Coronary artery (tissue), 2 donors: ENCODE measurements at places on chromosomes 6 and 20.

GRCh38 chr20:53813636-53814035 lies 220.0 kb upstream of the ZNF217 start:
- no peak for DNase-seq

DNA sequence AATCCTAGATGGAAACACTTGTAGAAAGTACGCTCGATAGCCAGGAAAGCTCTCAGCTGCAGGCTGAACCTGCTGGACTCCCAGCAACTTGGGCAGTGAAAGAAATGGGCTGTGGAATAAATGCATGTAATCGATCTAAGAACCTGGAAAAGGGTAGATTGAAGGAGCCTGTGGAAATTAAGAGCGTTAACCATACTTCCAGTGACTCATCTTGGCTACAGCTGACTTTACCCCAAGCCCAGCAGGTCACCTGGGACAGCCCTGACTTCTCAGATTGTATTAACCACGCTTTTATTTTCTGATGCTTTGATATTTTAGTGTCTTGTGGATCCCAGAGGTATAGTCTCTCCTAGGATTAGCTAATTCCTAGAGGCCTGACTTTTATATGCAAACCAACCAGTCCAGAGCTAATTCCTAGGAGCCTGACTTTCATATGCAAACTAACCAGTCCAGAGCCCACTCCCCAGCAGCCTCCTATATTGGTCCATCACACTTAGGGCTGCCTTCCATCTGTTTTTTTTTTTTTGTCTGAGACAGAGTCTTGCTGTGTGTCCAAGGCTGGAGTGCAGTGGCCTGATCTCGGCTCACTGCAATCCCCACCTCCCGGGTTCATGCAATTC lies 86.3 kb downstream of the GMPR start:
- DNase-seq, result no peak

GRCh38 chr20:48738399-48739304 lies 89.1 kb downstream of the PREX1 start:
- no peak for DNase-seq

DNA sequence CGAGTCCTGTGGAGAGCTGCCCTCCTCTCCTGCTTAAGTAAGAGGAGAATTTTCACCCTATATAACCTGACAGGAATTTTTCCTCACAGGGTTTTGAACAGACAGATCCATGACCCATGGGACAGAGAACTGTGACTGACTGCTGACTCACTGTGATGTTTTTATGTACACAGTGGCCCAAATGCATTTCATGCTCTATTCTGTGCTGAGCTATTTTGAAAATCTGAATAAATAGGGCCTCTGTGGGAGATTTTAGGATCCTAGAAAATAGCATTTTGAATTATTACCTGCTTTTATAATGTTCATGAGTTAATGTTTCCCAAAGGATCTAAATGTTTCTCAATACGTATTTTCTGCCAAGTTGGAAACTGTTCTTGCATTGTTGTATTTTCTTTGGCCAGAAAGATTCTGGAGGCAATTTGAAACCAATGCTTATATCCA lies 577.4 kb downstream of the HTR1B start:
- DNase-seq, result no peak

GRCh38 chr6:106037060-106037459 lies 49.1 kb upstream of the PRDM1 start:
- no peak for DNase-seq

DNA sequence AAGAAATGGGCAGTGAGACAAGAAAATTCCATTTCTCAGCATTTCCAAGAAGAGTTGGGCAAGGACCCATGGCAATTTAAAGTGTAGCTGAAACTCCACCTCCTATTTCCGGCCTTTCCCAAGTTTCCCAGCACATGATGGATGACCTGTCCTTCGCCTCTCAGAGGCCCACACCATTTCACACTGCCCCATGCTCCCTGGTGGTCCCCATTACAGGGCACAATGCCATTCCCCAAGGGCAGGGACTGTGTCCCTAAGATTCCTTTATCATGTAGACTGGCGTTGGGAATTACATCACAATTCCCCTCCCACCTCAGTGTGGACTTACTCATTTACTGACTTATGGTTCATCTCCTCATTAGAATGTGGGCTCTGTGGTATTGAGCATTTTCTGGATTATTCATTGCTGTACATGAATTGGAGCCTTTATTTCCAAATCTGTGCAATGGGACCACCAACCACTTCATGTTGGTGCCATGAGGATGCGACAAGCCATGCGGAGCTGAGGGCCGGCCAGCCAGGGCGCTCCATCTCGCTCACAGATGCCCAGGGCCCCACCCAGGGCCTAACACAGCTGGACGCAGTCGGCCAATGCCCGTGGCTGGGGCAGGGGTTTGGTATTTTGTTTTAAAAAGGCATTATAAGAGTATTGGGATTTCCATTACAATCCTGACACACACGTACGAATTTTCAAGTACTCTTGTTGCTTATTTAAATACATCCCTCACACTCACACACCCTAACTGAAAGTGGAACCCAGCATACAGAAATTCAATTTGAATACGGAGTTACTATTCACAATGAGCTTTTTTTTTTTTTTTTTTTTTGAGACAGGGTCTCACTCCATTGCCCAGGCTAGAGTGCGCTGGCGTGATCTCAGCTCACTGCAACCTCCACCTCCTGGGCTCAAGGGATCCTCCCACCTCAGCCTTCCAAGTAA lies 5.4 kb downstream of the ACSS1 start:
- peak; percentile 82 for DNase-seq

- no peak for DNase-seq
Observed at GRCh38 chr6:36025260-36025931, 955 bp upstream of the SLC26A8 start.

DNA sequence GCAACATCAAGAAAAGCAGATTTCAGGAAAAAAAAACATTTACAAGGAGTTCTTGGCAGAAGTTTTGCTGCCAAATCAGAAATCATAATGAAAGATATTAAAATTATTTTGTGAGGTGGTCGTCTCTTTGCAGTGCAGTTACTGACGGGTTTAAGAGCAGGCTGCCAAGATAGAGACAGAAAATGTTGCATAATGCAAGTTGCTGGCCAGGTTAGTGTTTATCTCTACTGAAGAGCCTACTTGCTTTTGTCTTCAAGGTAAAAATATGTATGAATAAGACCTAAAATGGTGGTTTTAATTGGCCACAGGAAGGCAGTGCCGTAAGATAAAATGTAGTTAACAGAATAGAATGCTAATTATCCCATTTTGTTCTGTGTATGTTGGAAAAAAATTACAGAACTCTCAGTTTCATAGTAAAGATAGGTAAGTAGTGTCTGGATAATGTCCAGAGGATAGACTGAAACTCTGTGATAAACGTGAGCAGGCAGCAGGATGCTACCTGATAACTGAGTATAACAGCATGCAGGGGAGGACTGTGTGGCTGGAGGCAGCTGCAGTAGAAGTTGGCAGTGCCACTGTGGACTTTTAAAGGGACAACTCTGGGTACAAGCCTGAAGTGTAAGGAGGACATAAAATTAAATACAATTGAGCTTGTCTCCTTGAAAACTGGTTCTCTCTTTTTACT lies 13.9 kb downstream of the FOXO3 start:
- no peak for DNase-seq

GRCh38 chr6:71290611-71291010 lies 2.0 kb downstream of the OGFRL1 start:
- no peak for DNase-seq

DNA sequence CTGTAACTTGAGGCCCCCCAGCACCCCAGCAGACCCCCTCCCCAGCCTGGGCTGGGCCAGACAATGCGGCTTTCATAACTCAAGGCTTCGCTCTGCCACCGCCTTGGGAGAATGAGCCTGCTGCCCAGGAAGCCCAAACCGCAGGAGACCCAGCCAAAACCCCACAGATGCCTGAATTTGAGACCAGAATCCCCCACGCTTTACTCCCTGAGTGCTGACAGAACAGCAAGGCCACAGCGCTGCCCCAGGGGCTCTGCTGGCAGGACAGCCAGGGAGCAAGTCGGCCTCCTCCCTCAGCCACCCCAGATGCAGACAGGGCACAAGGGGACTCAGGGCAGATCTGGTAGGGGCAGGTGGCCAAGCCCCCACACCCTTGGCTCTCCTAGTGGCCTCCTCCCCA lies 2.2 kb downstream of the MDFI start:
- no peak for DNase-seq

- DNase-seq, result no peak
Observed at GRCh38 chr20:5002077-5002413, 735 bp upstream of the SLC23A2 start.

DNA sequence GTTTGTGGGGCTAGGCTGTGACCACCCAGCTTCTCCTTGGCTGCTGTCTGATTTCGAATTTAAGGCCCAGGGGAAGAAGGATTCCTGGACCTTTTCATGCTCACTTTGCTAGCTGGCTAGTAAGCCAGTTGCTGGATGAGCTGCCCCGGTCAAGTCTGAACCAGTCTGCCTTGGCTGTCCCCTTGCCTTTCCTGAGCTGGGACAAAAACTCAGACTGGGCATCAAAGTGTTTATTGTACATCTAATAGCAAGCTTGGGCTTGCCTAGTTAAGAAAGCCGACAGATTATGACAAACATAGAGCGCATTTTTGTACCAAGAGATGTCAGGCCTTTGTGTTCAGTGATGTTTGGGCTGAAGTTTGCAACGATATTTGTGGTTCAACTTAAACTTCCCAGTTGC lies 750 bp upstream of the PAK5 start:
- DNase-seq, result no peak

GRCh38 chr6:53611342-53611741 lies 54.2 kb downstream of the KLHL31 start:
- DNase-seq, result no peak

- no peak for DNase-seq
Observed at GRCh38 chr6:169146521-169146920, 107.1 kb downstream of the THBS2 start.

GRCh38 chr6:44446626-44447300 lies 59.3 kb downstream of the CDC5L start:
- DNase-seq, result no peak

DNA sequence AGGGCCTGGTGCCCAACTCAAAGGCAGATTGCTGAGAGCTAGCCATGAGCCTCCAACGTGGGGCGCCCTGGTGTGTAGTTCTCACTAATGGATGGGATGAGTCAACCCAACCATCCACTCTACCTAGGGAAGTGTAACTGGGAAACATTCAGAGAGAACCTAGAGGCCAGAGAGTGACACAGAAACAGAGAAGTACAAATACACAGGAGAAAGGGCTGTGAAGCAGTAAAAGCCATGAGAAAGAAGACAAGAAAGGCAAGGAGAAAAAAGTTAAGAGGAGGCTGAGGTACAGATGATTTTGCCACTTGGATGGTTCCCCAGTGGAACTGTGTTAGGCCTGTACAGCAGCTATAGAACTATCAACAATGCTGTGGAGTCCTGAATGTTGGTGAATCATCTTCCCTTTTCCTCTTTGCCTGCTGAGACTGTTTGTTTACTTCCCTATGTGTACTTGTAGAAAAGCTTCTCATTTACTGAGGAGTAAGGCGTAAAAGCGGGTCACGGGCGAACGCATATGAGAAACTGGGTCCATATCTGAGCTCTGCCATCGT lies 39.0 kb downstream of the MAN1A1 start:
- DNase-seq, result no peak

DNA sequence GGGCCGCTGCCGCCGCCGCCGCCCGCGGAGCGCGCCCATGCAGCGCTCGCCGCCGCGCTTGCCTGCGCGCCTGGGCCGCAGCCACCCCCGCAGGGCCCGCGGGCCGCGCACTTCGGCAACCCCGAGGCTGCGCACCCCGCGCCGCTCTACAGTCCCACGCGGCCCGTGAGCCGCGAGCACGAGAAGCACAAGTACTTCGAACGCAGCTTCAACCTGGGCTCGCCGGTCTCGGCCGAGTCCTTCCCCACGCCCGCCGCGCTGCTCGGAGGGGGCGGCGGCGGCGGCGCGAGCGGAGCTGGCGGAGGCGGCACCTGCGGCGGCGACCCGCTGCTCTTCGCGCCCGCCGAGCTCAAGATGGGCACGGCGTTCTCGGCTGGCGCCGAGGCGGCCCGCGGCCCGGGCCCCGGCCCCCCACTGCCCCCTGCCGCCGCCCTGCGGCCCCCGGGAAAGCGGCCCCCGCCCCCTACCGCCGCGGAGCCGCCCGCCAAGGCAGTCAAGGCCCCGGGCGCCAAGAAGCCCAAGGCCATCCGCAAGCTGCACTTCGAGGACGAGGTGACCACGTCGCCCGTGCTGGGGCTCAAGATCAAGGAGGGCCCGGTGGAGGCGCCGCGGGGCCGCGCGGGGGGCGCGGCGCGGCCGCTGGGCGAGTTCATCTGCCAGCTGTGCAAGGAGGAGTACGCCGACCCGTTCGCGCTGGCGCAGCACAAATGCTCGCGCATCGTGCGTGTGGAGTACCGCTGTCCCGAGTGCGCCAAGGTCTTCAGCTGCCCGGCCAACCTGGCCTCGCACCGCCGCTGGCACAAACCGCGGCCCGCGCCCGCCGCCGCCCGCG lies 730 bp downstream of the INSM1 start:
- no peak for DNase-seq

DNA sequence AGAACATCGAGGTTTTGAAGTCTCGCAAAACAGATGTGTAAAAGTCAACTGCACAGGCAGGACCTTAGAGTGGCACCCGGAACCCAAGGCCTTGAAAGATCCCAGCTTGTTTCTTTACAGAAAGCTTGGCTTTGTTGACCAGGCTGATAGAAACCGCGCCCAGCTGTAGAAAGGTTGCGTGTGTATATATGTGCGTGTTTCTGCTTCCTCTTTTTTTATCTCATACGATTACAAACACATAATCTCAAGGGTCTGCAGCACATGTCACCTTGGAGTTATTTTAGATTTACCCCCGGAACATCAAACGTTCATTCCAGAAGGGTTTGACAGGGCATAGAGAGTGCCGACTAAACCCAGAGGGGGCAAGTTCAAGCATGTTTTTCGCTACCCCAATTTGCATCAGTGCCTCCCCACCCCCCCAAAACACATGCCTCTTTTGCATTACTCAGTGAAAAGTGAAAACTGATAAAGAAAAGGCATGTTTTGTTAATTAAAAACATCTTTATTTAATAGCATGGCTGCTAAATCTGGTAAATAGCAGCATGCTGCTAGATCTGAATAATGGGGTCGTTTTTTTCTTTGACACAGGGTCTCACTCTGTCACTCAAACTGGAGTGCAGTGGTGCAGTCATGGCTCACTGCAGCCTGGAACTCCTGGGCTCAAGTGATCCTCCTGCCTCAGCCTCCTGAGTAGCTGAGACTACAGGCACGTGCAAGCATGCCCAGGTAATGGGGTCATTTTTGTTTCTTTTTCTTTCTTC lies 33.2 kb upstream of the NCOA3 start:
- DNase-seq, result no peak

GRCh38 chr6:11975353-11975977 lies 36.6 kb upstream of the HIVEP1 start:
- DNase-seq, result no peak

GRCh38 chr6:42708096-42708495 lies 14.3 kb downstream of the PRPH2 start:
- DNase-seq, result no peak

- DNase-seq, result no peak
Observed at GRCh38 chr20:46240065-46240464, 68.2 kb downstream of the CDH22 start.

DNA sequence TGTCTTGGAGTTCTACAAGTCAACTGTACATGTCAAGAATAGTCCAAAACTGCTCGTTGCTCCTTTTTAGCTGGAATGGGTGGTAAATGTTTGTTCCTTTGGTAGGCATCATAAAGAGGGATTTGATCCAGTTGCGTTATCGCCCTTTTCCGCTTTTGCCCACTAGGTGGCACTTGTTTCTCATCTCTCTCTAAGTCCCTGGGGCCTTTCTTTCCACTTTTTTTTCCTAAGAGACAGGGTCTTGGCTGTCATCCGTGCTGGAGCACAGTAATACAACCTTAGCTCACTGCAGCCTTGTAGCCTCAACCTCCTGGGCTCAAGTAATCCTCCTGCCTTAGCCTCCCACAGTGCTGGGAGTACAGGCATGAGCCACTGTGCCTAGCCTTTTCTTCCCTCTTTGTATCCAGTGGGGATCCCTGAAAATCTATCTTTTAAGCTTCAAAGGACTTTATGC lies 20.7 kb downstream of the GTPBP2 start:
- DNase-seq, result no peak
